ENCODE measurements at places on chromosomes 4 and X. TPM values are rescaled to one million over a fixed set of nuclear protein-coding genes. Genes with fewer than 3 reads are reported as not detected.
A peak's percentile ranks its signal among the peaks of the same experiment; 100 is the strongest.

- DNase-seq = no peak
These were observed 53.7 kb upstream of the SLC39A8 start for GRCh38 chr4:102399021-102399420.

GRCh38 chrX:78199851-78200250 is 60.4 kb upstream of the TAF9B start:
- DNase-seq = peak; percentile 9

GRCh38 chrX:68846536-68846935 is 17.7 kb downstream of the EFNB1 start:
- peak; percentile 71 for DNase-seq

DNA sequence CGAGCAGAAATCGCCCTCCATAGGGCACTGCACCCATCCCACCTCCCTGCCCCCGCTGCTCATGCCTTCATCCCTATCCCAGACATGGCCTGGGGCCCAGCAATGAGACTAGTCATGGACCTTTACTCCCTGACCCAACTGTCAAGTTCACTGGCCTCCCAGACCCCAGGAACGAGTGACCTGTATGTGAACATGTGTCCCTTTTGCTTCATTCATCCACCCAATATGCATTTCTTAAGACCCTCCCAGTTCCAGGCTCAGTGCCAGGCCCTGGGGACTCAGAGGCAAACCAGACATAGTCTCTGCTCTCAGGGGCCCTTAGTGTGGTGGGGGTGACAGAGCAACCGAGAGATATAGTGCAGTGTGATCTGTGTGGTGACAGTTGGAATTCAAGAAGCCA is 67.0 kb downstream of the EFNB1 start:
- no peak for DNase-seq

GRCh38 chr4:58261526-58261925 is 1151.3 kb upstream of the IGFBP7 start:
- DNase-seq = no peak

DNA sequence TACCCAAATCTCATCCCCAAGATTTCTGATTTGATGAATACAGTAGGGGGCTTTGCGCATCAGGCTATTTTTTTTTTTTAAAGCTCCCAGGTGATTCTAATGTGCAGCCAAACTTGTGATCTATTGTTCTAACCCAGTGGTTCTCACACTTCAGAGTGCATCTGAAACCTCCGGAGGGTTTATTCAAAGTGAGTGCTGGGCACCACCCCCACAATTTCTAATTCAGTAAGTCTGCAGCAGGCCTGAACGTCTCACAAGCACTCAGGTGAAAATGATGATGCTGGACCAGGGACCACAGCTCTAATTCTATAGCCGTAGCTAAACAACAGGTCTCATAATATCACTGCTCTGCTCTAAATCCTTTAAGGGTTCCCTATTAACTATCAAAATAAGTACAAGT is 211.4 kb downstream of the FMR1NB start:
- no peak for DNase-seq

GRCh38 chr4:63922146-63922545 is 487.1 kb downstream of the TECRL start:
- no peak for DNase-seq

ARSJ gene
- total RNA-seq = 0.28 TPM

GRCh38 chr4:3054169-3054759 is 20.1 kb downstream of the HTT-AS start:
- no peak for DNase-seq

DNA sequence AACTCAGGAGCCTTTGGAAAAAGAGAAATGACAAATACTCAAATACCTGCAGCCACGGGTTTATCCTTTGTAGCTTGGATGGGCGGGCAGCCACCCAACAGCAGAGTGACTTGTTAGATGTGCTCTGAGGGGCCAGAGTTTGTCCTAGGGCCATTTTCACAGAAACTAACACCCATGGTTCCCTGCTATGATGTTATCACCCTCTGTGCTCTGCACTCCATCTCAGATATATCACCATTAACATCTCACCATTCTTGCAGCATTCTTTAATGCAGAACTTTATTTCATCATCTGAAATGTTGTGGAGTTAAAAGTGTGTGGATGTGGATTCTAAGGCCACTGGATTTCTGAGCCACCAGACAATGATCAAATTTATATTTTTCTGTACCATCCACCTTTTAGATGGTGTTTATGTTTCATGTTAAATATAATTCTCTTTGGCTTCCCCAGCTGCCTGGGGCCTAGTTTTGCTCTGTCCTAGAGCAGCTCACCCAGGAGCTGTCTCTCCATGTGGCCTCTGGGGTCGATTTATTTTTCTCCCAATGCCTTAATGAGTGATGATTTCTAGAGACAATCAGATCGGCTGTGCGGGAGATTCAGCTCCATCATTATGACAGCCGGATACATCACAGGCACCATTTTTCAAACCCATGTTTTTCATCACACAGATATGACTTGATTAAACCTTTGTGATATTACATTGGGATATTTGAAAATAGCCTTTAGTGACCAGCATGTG is 380.8 kb downstream of the BCOR start:
- DNase-seq = no peak

DNA sequence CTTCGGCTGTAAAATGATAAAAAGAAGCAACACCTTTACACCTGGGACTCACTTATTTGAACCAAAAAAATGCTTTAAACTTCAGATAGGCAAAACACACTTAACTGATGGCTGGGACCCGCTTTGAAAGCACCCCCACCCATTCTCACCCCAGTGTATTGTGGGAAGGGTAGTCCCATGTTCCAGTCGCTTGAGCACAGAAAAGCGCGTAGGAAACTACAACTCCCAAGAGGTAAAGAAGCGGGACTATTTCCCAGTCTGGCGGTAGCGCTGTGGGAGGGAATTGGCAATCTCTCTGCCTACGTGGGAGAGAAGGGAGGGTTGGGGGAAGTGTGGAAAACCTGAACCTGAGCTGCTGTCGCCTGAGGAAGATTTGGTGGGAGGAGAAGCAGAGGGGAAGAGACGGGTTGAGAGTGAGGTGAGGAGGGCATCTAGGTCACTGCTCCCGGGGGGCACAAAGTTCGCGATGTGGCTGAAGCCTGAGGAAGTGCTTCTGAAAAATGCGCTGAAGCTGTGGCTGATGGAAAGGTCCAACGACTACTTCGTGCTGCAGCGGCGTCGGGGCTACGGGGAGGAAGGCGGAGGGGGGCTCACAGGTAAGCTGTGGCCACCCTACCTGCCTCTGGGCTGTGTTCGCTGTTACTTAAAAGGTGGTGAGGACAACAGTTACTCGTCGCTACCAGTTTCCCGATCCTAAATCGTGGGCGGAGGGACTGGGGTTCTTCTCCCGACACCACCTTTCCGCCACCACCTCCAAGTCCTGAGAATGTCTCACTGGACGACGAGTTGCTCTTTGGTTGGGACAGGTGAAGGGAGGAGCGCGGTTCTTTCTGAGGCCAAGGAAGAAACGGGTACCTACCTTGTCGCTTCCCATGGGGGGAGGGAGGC is at the start of gene TBC1D8B:
TBC1D8B (plus strand) TSS at position 286 of the 888 bp plus-strand sequence; CDS start at position 467, 181 bp downstream.
- DNase-seq = peak; percentile 83

CFP gene
- total RNA-seq = 0.06 TPM

HSFX3 gene
- total RNA-seq = not detected

TXK gene
- total RNA-seq = not detected

PF4V1 gene
- total RNA-seq = not detected

DNA sequence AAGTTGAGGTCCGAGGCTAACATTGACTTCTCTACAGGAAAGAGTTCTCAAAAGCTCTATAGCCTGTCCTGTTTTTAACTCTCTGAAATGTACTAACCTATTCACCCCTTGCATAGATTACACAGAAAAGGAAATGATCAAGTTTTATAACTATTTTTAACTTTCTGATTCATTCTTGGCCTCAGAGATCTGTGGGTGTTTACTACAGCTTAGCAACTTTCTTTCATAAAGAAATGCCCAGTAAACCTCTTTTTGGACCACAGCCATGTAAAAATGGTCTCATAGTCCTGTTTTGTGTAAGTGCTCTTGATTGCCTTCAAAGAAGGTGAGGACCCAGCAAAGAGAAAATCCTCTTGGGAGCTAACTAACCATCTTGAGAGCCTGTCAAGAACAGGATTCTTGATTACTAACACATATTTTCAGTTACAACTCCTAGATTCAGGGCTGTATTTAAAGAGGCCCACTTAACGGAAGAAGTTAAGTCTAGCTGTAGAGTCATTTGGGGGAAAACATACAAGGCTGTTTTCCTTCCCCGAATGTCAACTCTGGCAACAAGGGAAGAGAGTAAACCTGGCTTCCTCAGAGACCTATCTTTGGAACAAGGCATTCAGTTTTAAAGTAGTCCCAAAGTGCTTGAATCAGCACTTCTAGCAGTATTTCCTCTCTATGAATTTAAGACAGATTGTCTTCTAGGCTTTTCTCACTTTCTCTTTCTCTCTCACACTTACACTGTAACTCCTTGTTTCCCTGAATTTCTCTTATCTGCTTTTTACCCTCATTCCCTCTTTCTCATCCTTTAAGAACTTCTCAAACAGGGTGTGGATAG is 78.2 kb downstream of the IL21 start:
- DNase-seq = no peak

HSD17B13 gene
- 0.60 TPM for total RNA-seq

DNA sequence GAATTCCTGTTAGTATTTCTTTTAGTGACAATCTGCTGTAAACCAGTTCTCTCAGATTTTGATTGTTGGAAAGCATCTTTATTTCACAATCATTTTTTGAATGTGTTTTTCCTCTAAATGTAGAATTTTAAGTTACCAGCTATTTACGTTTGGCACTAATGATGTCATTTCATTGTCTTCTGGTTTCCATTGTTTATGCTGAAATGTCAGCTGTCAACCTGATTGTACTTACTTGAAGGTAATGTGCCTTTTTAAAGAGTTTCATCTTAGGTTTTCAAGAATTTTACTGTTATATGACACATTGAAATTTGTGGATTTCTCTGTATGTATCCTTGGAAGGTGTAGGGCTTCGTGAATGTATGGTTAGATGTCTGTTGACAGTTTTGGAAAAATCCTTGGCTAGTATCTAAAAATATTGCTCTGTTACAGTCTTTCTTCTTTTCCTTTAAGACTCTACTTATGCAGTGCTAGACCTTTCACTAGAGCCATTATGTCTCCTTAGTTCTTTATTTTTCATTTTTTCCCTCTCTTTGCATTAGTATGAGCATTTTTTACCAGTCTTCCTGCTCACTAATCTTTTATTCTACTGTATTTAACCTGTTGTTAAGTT is 30.4 kb downstream of the SMAD1 start:
- DNase-seq = no peak

MTNR1A gene
- 1.6 TPM for total RNA-seq

GAGE10 gene
- not detected for total RNA-seq

JCHAIN gene
- total RNA-seq = not detected

DNA sequence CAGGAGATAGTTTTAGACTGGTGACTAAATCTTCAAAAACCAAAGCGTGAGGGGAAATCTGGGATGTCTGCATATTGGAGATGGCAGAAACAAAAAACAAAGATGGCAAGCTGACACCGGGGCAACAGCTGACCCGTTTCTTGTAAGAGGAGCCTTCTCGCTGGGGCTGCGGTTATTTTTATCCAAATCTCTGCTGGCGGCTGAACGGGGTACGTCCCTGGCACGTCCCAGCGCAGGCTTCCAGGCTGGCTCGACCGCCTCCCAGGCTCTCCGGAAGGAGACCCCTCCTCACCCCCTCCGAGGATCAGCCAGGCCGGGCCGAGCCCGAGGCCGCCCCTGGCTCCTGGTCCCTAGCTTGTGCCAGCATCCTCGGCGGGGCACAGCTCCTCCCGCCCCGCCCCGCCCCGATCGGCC is 403 bp downstream of the SGCB start:
- DNase-seq = peak; percentile 74

- no peak for DNase-seq
These were observed 39.2 kb upstream of the CCKAR start for GRCh38 chr4:26529479-26529878.

SOWAHD gene
- total RNA-seq = not detected

- no peak for DNase-seq
These were observed 116.1 kb downstream of the GASK1B start for GRCh38 chr4:158056689-158057245.

DNA sequence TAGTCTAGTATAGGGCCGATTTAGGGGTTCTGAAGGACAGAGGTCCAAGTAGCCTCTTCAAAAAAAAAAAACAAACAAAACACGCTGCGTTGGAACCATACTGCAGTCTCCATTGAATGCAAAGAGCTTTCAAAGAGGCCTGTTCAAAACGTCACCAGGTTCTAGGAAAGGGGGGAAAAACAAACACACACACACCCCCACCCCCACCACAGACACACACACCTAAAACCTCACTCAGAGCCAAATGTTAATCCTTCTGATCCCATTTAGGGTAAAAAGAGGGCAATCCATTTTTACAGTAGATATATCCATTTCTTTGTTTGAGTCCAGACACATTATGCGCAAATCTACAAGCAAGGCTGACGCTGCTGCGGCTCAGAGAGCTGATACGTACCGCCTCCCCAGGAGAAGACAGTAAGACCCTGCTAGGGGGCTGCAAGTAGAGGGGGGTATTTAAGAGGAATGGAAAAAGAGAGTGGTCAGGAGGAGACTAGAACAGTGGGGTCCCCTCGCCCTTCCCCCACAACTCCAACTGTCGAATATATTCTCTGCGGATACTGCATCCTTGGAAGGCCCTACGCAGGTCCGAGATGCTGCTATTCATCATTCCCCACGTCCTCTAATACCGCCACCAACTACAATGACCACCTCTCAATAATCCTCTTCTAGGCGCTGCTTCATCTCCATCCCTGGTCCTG is 1.3 kb downstream of the NKRF start:
- DNase-seq = peak; percentile 7

- no peak for DNase-seq
These were observed 42.4 kb downstream of the MOSPD2 start for GRCh38 chrX:14915596-14915995.

PLAC8 gene
- 0.15 TPM for total RNA-seq

- peak; percentile 93 for DNase-seq
These were observed 2.1 kb downstream of the PITX2 start for GRCh38 chr4:110620691-110621327.

DNA sequence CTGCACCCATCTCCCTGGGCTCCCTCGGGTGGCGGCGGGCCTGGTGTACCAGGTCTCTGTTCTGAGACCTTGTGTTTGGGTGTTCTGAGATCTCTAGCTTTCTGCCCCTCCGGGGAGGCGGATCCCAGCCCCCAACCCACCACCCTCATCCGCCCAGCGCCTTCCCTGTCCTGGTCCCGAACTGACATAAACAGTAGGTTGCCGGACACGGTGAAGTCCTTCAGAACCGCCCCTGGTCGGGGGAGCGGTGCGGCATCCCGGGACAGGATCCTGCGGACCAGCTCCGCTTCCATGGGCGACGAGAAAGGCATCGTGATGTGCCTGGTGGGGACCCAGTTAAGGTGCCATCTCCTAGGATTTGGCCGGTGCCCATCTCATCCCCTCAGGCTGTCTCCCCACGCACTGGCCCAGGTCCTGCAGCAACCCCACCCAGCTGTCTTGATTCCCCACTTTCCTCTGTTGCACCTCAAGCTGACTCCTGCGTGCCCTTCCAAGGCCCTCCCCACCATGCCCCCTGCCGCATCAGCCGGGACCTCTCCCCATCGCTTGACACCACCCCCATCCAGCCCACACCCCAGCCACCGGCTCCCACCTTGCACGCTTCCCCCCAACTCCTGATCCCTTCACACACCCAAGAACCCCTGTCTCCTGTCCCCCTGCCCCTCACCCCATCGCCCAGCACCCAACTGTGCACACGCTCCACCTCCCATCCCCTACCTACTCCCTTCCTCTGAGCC is 900 bp downstream of the CTAG2 start:
- no peak for DNase-seq

PAGE2 gene
- not detected for total RNA-seq

ZNF330 gene
- 59.2 TPM for total RNA-seq

AMOT gene
- total RNA-seq = 7.5 TPM

Data from neural progenitor cell (in vitro differentiated cells).